ENCODE measurements at places on chromosomes 4 and X.

DNA sequence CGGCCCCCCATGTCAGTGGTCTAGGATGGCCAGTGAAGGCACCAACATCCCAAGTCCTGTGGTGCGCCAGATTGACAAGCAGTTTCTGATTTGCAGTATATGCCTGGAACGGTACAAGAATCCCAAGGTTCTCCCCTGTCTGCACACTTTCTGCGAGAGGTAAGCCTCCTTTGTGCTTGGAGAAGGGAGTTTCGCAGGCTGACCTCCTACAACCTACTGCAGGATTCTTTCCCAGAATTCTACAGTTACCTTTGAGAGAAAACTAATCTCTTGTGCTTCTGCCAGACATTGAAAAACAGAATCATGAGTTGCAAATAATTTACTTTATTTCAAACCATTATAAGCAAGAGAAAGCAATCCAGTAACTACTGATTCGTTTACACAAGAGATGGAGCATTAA is 66.1 kb downstream of the TRIM2 start:
- no peak overlapping the region for H3K27ac ChIP-seq
- peaks cover 20% of the 10 kb centered on the region for H3K4me1 ChIP-seq
- no peak for DNase-seq
- no peaks in the 10 kb centered on the region for H3K27me3 ChIP-seq
- peaks cover 9% of the 10 kb centered on the region for H3K36me3 ChIP-seq

GRCh38 chr4:8676676-8677075 is 84.1 kb downstream of the CPZ start:
- no peak overlapping the region for H3K4me3 ChIP-seq
- H3K4me1 ChIP-seq, result no peaks in the 10 kb centered on the region
- no peak for DNase-seq

DNA sequence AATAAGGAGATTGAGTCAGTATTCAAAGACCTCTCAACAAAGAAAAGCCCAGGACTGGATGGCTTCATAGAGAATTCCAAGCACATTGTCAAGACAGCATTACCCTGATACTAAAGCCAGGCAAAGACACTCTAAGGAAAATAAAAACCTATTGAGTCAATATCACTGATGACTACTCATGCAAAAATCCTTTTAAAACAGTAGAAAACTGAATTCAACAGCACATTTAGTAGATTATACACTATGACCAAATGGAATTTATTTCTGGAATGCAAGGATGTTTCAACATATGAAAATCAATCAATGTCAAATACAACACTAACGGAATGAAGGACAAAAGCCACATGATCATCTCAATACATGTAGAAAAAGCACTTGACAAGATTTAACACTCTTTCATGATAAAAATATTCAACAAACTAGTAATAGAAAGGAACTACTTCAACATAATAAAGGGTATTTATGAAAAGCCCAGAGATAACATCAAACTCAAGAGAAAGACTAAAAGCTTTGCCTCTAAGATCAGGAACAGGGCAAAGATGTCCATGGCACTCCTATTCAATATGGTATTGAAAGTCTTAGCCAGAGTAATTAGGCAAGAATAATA is 633.3 kb downstream of the ANKRD50 start:
- H3K36me3 ChIP-seq, result no peaks in the 10 kb centered on the region
- H3K4me1 ChIP-seq, result no peaks in the 10 kb centered on the region
- no peak overlapping the region for H3K27ac ChIP-seq
- no peak overlapping the region for H3K4me3 ChIP-seq

GRCh38 chrX:151912780-151913179 is at the start of gene MAGEA4:
TSS of gene MAGEA4 (plus strand) at chrX:151912889. CDS start at chrX:151923665, 10,776 bp downstream.
- no peak within 1 kb of the TSS for H3K27ac ChIP-seq
- no peaks in the 10 kb centered on the region for H3K4me1 ChIP-seq
- H3K27me3 ChIP-seq, result no peaks in the 10 kb centered on the region
- H3K4me3 ChIP-seq, result no peak within 1 kb of the TSS
- H3K36me3 ChIP-seq, result no peaks in the 10 kb centered on the region

DNA sequence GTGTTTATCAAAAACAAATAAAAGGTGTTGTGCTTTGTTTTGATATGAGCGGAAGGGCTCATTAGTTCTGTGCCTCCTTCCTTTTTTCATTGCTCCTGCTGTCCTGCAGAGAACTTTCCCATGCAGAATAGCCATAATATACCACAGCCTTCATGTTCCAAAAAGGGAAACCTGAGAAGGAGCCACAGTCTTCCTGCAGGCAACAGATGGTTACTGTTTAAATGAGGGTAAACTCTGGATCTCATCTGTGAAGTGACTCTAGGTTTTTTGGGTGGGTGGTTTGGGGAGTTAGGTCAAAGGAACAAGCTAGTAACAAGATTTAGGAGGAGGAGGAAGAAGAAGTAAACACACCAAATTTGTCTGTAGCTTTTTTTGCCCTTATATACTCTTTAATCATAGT is 131.8 kb downstream of the BMPR1B start:
- DNase-seq, result no peak
- no peak overlapping the region for H3K27ac ChIP-seq
- H3K36me3 ChIP-seq, result no peaks in the 10 kb centered on the region

GRCh38 chr4:24265989-24266388 is 318.4 kb downstream of the DHX15 start:
- H3K27ac ChIP-seq, result no peak overlapping the region
- H3K4me1 ChIP-seq, result peaks cover 5% of the 10 kb centered on the region
- no peaks in the 10 kb centered on the region for H3K27me3 ChIP-seq
- no peak for DNase-seq
